ENCODE measurements at places on chromosomes 11 and 22.

DNA sequence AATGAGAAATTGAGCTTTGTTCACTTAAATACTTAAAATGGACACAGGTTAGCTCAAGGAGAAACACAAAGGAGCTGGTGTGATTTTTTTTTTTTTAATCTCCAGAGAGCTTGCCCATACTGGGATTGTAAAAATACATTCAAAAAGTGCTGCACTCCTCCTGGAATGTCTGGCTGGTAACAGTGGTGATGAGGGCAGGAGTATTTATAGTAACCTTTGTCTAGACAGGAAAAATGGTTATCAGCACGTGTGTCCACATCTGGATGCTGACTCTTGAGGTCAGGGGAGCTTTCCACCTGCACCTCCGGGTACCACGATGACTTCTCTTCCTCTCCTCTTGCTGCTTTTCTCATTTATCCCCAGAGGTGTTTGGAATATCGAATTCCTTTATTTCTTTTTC lies 30.1 kb downstream of the EXT2 start:
- no peak for DNase-seq

DNA sequence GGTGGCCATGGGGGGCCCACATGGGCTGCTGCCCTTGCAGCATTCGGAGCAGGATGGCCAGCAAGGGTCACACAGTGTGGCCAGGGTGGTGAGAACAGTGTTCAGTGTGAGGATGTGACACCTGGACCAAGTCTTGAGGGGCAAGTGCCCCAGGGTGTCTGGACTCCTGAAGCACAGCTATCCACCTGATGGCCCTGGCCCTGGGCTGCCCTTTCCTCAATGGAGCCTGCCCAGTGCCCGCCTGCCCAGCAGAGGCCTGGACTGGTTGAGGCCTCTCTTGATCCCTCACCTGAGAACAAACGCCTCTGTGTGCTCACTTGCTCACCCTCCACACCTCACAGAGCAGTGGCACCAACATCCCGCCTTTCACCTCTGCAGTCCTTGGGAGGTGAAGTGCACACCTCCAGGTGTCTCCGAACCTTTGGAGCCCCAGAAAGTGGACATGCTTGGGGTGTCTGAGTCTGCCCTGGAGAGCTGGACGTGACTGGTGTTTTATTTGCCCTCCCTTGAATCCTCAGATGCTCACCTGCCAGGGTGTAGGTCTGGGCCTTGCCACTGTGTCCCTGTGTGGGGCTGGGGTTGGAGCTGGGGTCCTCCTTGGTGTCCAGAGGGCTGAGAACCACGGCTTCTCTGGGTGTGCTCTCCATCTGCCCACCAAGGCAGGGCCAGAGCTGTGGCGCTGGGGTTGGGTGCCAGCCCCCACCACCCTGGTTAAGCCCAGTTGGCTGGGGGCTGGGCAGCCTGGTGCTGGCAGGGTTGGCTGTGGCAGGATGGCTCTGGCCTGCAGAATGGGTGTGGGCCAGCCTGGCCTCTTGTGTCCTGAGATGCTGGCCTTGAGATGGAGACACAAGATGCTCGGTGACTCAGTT lies 3.8 kb upstream of the MUC2 start:
- DNase-seq = no peak

- no peak for DNase-seq
These were observed 878.5 kb upstream of the ANO3 start for GRCh38 chr11:25453471-25453870.

DNA sequence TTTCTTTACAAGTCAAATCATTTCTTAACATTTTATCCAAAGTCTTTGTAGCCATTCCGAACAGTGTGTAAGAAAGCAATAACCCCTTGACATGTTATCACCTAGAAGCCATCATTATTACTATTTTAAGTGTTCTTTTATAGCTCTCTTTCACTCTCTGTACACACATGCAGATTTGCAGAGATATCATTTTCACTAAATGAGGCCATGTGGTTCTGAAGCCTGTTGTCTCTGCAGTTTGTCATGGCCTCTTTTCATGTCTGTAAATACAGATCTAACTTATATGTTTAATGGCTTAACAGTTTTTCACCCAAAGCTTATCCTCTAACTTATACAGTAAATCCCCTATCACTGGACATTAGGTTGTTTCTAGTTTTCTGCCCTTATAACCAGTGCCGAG lies 166.8 kb downstream of the MYO18B start:
- no peak for DNase-seq

- no peak for DNase-seq
These were observed 78.9 kb downstream of the FLI1 start for GRCh38 chr11:128772814-128773213.

GRCh38 chr11:126113515-126113957 lies 50.9 kb upstream of the CDON start:
- DNase-seq = peak; percentile 99

- DNase-seq = no peak
These were observed 415.9 kb upstream of the CADM1 start for GRCh38 chr11:115920092-115920461.

GRCh38 chr11:105232021-105232420 lies 92.5 kb upstream of the CARD18 start:
- DNase-seq = no peak

DNA sequence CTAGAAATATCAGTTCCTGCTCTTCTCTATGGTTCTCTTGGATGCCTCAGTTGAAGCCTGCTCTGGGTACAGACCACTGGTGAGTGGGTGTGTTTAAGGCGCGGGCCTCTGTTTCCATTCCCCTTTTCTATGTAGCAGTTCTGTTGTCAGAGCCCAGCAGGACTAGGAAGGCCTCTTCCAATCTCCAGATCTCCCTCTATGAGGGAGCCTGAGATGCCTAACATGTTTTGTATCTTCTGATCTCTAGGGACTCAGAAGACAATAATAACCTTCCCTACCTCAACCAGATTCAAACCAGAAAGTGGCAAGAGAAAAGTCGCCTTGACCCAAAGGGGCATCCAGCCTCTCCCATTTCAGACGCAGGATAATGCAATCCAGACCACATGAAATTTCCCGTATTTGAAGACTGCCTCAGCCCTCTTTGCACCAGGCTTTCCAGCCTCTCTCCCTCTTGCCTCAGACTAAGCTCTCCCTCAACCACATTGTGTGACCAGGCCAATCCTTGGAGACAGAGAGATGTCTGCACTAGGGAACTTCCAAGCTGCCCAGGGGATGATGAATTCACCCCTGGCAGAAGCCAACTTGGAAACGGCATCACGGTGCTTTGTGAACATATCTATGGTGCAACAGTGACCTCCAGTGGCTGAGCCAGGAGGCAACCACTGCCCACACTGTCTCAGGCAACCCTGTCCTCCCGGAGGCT lies 150.1 kb upstream of the UBASH3B start:
- peak; percentile 32 for DNase-seq

- DNase-seq = peak; percentile 48
These were observed 4.2 kb downstream of the SLC25A1 start for GRCh38 chr22:19174106-19175025.
